ENCODE measurements at places on chromosomes 2 and 18. TPM values are rescaled to one million over a fixed set of nuclear protein-coding genes. Genes with fewer than 3 reads are reported as not detected.
A peak's percentile ranks its signal among the peaks of the same experiment; 100 is the strongest.

The POTEF gene
- 0.18 TPM for polyA plus RNA-seq

DNA sequence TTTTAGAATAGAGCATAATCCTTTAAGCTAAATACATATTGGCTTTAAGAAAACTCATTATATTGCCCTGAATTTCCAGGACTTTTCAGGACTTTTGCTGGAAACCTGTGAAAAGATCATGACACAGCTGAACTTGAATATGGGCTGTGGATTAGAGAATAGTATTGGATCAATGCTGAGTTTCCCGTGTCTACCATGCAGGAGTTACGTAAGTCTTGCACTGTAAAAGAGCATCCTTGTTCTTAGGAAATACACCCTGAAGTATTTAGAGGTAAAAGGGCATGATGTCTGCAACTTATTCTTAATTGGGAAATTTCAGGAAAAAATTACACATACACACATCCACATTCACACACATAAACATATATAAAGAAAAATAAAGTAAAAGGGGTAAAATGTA lies 82.1 kb downstream of the ZFP36L2 start:
- H3K36me3 ChIP-seq, result no peaks in the 10 kb centered on the region
- no peak overlapping the region for H3K4me3 ChIP-seq
- H3K27me3 ChIP-seq, result no peaks in the 10 kb centered on the region
- no peaks in the 10 kb centered on the region for H3K4me1 ChIP-seq

The ZNF804A gene
- polyA plus RNA-seq, result 0.81 TPM

- no peaks in the 10 kb centered on the region for H3K4me1 ChIP-seq
- no peak overlapping the region for H3K4me3 ChIP-seq
- no peak overlapping the region for H3K27ac ChIP-seq
- DNase-seq, result peak; percentile 21
Observed at GRCh38 chr18:62555135-62555534, 32.3 kb downstream of the ZCCHC2 start.

GRCh38 chr2:134594399-134594798 lies 124.4 kb downstream of the TMEM163 start:
- no peaks in the 10 kb centered on the region for H3K4me1 ChIP-seq
- H3K4me3 ChIP-seq, result no peak overlapping the region
- no peak overlapping the region for H3K27ac ChIP-seq
- DNase-seq, result no peak
- H3K27me3 ChIP-seq, result peaks cover 6% of the 10 kb centered on the region

- H3K4me3 ChIP-seq, result no peak overlapping the region
- no peak for DNase-seq
- no peaks in the 10 kb centered on the region for H3K27me3 ChIP-seq
- H3K36me3 ChIP-seq, result no peaks in the 10 kb centered on the region
Observed at GRCh38 chr2:229226382-229226781, 44.7 kb downstream of the PID1 start.

DNA sequence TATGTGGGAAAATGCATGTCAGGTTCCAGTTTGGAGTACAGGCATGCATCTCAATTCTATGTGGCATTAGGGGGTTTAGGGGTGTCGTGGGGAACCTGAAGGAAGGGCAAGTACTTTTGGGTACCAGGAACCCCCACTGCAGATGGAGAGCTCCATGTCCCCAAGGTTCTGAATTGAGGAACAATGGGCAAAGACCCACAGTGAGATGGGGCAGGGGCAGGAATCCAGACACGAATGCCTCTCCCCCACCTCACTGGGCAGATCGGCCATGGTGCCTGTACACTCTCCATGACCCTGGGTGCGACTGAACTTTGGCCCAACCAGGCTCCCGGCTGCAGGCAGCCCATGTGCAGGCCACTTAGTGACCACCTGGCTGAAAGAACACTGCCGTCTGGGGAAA lies 209.3 kb downstream of the HAUS1 start:
- no peaks in the 10 kb centered on the region for H3K27me3 ChIP-seq
- H3K4me3 ChIP-seq, result no peak overlapping the region
- no peak for DNase-seq

GRCh38 chr2:74399785-74400184 lies 19.7 kb upstream of the DCTN1 start:
- peak; percentile 56 for DNase-seq
- no peaks in the 10 kb centered on the region for H3K4me1 ChIP-seq
- no peak overlapping the region for H3K27ac ChIP-seq
- H3K27me3 ChIP-seq, result no peaks in the 10 kb centered on the region

GRCh38 chr2:150409196-150409595 lies 78.3 kb downstream of the RND3 start:
- no peak overlapping the region for H3K27ac ChIP-seq
- no peak overlapping the region for H3K4me3 ChIP-seq
- H3K4me1 ChIP-seq, result no peaks in the 10 kb centered on the region
- no peaks in the 10 kb centered on the region for H3K36me3 ChIP-seq

- no peaks in the 10 kb centered on the region for H3K36me3 ChIP-seq
- no peaks in the 10 kb centered on the region for H3K27me3 ChIP-seq
- no peak overlapping the region for H3K27ac ChIP-seq
- DNase-seq, result peak; percentile 32
- H3K4me1 ChIP-seq, result no peaks in the 10 kb centered on the region
- H3K4me3 ChIP-seq, result no peak overlapping the region
Observed at GRCh38 chr2:211455216-211455841, 898.9 kb downstream of the CPS1 start.

The TMEM163 gene
- not detected for polyA plus RNA-seq

The VIT gene
- polyA plus RNA-seq, result not detected

- no peak for DNase-seq
- no peaks in the 10 kb centered on the region for H3K27me3 ChIP-seq
- no peak overlapping the region for H3K4me3 ChIP-seq
- no peak overlapping the region for H3K27ac ChIP-seq
- no peaks in the 10 kb centered on the region for H3K36me3 ChIP-seq
- no peaks in the 10 kb centered on the region for H3K4me1 ChIP-seq
Observed at GRCh38 chr2:46351750-46352138, 54.5 kb downstream of the EPAS1 start.
